ENCODE measurements at places on chromosomes 3 and 15.
A peak's percentile ranks its signal among the peaks of the same experiment; 100 is the strongest.

DNA sequence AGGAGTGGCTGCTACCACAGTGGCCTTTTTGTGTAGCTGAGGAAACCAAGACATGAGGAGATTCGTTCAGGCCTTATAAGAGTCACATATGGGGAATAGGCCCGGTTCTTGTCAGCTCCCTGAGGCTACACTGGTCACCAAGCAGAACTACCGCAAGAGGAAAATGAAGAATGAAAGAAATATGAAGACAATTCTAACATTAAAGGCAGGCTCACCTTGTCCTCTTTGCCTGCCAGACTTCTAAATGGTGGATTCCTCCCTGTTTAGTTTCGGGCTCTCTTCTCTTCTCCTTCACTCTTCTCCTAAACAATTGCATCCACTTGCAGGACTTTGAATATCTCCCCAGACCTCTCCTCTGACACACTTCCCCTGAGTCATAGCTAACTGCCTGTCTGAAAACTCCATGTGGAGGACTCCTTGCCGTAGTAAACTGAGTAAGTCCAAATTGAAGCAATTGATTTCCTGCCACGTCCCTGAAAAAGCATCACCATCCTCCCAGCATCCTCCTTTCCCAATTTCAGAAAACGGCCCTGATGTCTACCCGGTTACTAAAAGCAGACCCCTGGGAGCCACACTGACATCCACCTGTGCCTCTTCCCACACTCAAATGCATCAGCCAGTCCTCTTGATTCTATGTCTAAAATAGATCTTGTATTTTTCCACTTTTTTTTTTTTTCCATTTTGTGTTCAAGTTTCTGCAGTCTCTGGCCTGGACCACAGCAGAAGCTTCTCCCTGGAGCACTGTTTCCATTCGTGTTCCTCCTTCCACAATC lies 30.3 kb upstream of the VEPH1 start:
- no peak for DNase-seq

DNA sequence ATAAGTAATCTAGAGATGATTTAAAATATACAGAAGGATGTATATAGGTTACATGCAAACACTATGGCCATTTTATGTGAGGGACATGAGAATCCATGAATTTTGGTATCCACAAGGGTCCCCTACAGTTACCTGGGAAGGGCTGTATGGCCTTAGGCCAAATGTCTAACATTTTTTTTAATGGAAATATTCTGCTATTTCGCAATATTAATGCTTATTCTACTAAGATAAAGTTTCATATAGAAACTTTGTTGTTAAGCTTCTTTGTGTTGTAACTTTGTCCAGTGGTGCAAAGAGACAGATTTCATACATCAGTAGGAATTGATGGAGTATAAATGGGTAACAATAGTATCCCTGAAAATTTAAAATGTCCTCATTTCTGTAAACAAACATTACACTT lies 233.4 kb upstream of the THBS1 start:
- DNase-seq, result no peak

DNA sequence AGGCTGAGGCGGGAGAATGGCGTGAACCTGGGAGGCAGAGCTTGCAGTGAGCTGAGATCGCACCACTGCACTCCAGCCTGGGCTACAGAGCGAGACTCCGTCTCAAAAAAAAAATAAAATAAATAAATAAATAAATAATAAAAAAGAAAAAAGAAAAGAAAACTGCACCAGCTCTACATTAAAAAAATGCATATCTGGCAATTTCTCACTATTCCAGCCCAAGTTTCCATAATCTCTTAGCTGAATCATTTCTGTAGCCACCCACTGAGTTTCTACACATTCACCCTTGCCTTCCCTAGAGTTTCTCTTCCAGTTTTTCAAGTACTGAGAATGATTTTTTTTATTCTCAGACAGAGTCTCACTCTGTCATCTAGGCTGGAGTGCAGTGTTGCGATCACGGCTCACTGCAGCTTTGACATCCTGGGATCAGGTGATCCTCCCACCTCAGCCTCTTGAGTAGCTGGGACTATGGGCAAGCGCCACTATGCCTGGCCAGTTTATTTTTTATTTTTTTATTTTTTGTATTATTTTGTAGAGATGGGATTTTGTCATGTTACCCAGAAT lies 24.5 kb upstream of the SLC7A14 start:
- no peak for DNase-seq

GRCh38 chr3:149462051-149462450 lies 12.4 kb upstream of the TM4SF4 start:
- DNase-seq, result no peak

- DNase-seq, result peak; percentile 50
Observed at GRCh38 chr3:17367171-17367570, 375.3 kb downstream of the TBC1D5 start.

- peak; percentile 23 for DNase-seq
Observed at GRCh38 chr15:49370782-49371181, 52.3 kb upstream of the FGF7 start.

GRCh38 chr3:120224237-120224636 lies 60.8 kb downstream of the GPR156 start:
- no peak for DNase-seq

GRCh38 chr3:16550676-16551341 lies 37.3 kb upstream of the RFTN1 start:
- peak; percentile 96 for DNase-seq

- no peak for DNase-seq
Observed at GRCh38 chr3:119776304-119776703, 5.6 kb upstream of the NR1I2 start.

DNA sequence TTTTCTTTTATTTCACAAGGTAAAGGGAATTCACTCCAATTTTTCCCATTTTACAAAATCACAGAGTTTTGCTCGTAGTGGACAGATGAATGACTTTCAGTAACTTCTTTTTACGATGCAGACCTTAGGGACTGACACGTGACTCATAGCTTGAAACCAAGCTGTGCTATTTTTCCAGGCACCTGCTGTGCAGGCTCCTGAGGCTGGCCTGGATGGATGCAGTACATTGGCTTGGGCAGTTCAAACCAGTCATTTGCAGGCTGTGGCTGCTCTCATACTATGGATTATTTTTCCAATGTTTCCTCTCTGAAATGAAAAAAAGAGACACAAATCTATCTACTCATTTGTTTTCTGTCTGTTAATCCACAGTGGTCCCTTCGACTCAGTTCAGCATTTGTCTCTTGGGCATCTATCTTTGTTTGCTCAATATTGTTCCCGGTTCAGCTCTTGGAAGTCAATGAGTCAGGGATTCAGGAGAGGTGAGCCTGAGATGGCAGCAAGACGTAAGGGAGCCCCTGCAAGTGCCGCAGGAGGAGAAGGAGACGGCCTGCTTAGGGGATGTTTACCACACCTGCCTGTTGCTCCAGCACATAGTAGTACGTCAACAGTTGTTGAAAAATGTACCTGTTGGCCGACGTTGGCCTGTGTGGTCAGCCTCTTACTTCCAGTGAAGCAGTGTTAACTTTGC lies 92.8 kb downstream of the SV2B start:
- no peak for DNase-seq

DNA sequence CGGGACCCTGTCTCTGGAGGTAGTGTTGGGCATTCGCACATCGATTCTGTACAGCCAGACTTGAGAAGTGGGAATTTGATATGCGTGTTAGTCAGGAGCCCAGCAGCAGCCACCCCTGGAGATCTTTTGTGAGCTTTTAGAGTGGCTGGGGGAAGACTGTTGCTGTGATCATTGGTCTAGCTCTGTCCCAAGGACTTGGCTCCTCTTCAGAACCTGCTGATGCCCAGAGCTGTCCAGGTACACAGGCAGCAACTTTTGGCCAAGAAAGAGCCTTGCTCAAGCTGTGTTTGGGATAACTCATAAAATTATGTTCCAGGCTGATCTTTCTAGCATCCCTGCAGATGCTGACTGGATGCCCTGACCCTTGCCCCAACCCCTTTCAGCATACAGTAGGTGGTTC lies 29.3 kb downstream of the LIMD1 start:
- no peak for DNase-seq

DNA sequence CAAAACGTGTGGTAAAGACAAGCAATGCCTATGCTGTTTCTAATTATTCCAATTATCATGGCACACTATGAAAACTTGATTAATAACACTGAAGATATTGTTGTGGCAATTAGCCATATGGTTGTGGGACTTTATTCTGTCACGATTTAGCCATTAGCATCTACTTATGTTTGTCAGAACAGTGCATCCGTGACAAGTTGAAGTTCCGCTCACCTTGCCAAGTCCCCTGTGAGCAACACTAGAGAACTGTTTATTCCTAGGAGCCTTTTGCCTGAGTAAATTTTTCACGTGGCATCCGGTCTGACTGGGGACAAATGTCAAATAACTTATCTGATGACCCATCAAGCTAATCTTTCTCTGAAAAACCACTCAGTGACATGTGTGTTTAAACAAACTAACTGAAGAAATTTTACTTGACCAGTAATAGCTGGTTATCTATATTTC lies 403.3 kb downstream of the TBC1D5 start:
- DNase-seq, result no peak

- no peak for DNase-seq
Observed at GRCh38 chr15:95302809-95303208, 1027.7 kb upstream of the NR2F2 start.

All from trophoblast cell (in vitro differentiated cells and primary cell).